Left lobe of liver (tissue), 2 donors: ENCODE measurements at places on chromosomes 2 and 18.
A peak's percentile ranks its signal among the peaks of the same experiment; 100 is the strongest.

DNA sequence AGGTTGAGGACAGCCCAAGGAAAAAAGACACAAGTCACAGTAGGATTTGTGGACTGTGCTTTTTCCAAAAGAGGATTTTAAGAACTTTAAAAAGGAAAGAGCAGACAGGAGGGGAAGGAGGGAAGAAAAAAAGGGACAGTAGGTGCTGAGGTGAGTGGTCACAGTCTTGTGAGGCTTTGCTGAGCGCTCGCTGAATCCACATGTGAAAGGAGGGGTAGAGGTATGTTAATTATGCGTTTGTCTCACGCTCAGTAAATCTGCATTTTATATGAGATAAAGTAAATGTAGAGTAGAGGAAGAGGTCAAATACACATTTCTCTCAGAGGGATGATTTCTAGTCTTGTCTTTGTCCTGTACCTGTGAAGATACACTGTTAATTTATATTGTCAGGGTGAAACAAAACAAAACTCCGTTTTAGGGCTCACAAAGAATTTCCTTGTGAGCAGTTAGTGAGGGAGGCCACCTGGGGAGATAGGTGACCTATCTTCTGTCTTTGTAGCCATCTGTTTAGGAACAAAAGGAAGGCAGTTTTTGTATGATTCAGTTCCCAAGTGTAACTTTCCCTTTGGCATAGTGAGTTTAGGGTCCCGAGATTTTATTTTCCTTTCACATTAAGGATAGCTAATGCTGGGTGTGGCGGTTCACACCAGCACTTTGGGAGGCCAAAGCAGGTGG is 25.3 kb downstream of the GNAL start:
- DNase-seq: no peak

DNA sequence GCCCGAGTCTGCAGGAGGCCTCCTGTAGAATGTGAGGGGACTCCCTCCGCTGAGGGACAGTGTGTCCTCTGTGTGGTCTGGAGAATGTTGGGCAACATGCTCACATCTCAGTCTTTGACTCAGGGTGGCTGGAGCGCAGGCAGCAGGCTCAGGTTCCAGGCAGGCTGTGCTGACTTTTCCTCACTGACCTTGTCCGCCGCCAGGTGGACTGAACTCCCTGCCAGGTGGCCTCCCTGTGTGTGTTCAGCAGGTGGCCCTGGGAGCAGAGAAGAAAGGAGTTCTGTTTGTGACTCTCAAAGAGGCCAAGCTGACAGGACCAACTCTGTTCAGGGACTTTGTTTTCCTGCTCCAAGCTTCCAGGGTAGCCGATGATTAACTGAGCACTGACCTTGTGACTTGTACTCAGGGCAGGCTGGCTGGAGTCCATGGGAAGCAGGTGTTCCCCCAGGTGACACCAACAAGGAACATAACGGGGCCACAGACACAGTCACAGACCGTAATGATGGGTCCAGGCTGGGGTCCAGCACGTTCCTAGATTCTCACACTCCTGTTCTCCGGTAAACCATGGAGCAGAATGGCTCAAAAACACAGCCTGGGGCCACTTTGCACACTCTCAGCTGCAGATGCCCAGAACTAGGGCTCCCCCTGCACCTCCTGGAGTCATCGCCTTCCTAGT is 439.8 kb downstream of the RNF144A start:
- peak; percentile 50 for DNase-seq

DNA sequence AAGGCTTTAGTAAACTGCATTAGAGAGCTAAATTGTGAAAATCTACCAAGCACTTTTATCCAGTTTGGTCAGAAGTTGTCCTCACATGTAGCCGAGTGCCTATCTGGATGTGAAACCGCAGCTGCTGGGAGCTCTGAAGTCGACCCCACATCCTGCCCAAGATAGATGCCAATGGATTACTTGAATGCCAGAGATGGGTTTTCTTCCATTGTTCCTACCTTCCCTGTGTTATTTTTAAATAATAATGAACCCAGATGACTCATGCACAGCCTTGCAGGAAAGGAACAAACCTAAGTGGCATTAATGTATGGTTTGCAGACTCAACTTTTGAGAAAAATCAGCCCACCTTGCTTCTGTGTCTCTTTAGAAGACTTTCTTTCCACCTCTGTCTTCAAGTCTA is 408.5 kb downstream of the FBXO15 start:
- DNase-seq: no peak

DNA sequence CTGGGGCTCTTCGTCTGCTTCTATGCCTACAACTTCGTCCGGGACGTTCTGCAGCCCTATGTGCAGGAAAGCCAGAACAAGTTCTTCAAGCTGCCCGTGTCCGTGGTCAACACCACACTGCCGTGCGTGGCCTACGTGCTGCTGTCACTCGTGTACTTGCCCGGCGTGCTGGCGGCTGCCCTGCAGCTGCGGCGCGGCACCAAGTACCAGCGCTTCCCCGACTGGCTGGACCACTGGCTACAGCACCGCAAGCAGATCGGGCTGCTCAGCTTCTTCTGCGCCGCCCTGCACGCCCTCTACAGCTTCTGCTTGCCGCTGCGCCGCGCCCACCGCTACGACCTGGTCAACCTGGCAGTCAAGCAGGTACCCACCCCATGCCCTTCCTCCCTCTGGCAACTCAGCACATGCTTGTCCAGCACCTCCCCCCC is 24.2 kb downstream of the STEAP3 start:
- no peak for DNase-seq

GRCh38 chr2:69997015-69997830 is 35.8 kb upstream of the ASPRV1 start:
- no peak for DNase-seq

DNA sequence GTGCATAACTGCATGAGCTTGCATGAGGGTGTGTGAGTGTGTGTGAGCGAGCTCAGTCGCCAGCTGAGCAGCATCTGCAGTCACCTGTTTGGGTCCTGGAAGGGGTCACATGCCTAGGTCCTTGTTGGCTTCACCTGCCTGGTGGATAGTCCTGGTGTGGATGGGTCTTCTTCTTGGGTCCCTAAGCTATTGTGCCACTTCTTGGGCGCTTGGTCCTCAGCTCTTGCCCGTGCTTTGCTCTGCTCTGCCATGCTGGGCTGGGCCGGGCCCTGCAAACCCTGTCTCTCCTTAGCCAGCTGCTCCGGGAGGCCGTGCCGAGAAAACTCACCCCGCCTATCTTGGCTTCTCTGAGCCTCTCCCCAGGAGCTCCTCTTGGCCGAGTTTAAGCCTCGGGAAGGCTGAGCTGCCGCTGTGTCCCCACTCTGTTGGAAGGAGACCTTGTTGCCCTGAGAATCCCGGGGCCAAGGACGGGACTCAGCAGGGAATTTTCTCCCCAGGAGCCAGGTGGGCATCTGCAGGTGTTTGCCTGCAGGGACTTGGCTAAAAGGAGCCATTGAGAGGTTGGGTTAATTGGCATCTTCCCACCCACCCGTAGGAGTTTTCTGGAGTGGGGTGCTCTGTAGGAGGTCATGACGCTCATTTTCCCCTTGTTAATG is 300.8 kb downstream of the NDUFA10 start:
- DNase-seq: peak; percentile 31

GRCh38 chr2:6139142-6139541 is 447.0 kb downstream of the SOX11 start:
- no peak for DNase-seq

GRCh38 chr2:53903011-53903410 is 43.2 kb upstream of the GPR75 start:
- DNase-seq: no peak

- DNase-seq: peak; percentile 70
These were observed 640 bp downstream of the ROCK2 start for GRCh38 chr2:11343650-11344341.

- DNase-seq: no peak
These were observed 532.9 kb upstream of the CRIM1 start for GRCh38 chr2:35822716-35823115.

GRCh38 chr18:4264347-4264791 is 190.7 kb downstream of the DLGAP1 start:
- no peak for DNase-seq

DNA sequence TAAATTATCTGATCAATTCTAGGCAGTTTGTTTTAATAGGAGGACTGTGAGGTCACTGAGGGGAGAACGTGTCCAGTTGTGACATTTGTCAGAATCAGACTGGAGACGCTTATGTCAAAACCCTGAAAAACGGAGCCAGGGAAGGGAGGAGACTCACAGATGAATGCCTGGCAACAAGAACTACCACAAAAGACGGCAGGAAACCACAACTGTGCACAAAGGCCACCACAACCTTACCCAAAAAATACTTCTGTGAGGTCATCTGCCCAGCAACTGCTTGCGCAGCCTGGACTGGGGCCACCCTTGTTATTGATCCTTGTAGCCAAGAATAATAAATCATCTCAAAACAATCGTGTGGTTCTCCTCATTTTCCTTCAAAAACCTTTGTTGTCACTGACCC is 173.0 kb upstream of the ALKAL2 start:
- no peak for DNase-seq

- DNase-seq: no peak
These were observed 13.2 kb upstream of the NCK2 start for GRCh38 chr2:105731511-105731910.

DNA sequence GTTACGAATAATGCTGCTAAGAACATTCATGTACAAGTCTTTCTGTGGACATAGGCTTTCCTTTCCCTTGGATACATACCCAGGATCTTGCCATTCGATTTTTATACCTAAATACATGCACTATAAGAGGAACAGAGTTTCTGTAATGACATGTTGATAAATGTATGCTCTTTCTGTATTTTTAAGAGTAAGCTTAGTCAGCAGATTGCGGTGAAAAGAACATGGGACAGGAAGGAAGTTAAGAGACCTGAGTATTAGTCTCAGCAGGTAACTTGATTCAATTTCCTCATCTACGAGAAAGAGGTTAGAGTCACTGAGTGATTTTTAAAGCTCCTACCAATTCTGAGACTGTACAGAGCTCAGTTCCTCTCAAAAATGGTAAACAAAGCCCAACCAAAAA is 2.6 kb upstream of the TLK1 start:
- DNase-seq: no peak

DNA sequence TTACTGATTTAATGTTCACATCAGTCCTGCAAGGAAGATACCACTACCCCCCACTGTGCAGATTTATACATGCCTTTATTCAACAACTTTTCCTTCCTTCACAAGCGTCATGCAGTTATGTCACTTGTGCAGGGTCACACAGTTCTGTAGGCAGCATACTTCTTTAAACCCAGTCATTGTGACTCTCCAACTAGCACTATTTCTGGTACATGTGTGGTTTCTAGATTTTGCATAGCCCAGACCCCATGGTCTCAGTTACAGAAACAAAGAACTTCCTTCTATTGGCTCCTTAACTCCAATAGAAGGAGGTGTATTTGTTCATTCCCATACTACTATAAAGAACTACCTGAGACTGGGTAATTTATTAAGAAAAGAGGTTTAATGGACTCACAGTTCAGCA is 333.1 kb downstream of the ZNF516 start:
- DNase-seq: no peak

GRCh38 chr2:177723235-177723634 is 330.7 kb downstream of the AGPS start:
- no peak for DNase-seq

- DNase-seq: no peak
These were observed 19.5 kb downstream of the EMX1 start for GRCh38 chr2:72936660-72937355.

- no peak for DNase-seq
These were observed 60.3 kb downstream of the FARSB start for GRCh38 chr2:222595581-222595980.

DNA sequence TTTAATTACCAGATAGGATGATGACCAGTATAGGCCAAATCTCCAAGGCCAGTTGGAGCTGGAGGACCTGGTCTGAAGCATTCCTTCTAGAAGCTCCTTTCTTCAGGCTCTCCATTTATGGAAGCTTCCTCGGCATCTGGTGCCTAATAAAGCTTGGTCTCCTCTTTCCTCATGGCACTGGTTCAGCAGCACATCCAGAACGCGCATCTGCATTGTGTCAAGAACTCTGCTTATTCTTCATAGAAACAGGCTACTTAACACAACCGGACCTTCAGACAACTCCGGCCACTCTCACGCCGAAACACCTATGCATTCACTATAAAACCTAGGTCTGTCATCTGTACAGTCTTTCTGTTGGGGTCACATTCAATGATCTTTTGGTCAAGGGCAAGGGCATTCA is 99.8 kb downstream of the COL6A3 start:
- DNase-seq: no peak

DNA sequence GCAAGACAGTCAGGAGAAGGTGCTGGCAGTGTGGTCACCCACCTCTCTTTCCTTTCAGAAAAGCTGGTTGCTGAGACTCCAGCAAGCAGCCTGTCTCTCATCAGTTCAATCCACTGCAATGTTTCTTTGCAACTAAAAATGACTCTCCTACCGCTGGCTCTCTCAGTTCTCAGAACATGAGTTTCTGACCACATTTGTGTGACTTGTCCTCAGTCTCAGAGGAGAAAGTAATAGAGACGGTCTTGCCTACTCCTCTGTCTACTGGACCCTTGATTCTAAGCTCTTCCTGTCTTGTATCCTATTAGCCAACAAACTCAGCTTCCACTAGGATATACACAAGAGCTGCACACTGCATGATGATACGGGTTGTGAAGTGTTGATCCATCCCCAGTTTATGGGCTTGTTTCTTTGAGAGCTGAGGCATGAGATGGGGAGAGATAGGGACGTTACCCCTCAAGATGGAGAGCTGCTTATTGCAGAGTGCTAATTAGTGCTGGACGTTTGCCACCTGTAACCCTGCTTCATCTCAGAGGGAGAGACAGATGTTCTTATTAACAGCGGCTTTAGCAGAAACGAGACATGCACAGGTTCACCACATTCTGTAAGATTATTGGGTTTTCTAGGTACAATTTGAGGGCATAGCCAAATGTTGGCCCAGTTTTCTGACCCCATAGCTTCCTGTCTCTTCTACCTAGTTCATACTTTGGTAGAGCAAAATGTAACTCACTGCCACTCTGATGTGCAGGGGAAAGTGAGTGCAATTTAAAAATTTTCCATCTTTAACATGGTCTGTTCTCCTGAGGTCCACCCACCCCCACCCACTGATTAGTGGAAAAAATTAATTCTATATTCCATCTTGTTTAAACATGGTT is 32.4 kb upstream of the YWHAQ start:
- no peak for DNase-seq

DNA sequence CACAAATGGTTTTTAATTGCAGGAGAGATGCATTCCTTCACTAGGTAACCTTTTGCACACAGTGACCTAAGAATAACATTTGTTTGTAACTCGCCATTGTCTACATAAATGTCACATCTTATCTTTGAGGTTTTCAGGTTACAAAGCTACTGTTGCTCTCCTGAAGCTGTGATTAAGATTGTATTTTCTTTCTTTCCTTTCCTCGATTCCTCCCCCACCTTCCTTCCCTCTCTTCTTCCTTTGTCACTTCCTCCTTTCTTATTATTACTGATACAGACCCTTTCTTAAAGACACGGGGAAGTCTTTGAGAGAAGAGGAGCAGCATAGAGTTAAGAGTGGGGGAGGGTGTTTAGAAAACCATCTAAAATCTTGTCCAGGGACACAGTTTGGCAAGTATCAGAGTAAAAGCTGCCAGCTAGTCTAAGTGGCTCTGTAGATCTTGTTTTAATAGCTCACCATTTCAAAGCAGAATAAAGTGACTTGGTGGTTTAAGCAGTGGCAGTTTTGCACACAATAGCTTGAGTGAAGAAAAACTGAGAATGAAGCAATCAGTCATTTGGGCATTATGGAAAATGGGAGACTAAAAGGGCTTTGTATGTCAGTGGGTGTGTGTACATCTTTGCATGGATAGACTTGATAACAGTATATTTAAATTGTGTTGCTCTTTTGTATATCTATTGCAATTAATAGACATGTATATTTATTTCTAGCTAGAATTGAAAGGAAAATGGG is 10.9 kb downstream of the CERS6 start:
- no peak for DNase-seq

GRCh38 chr2:240906141-240906910 is at the start of gene CROCC2:
Gene CROCC2 (plus strand): TSS chr2:240906336. CDS start chr2:240906514, 178 bp downstream.
- DNase-seq: no peak

- no peak for DNase-seq
These were observed 44.6 kb downstream of the SMAD4 start for GRCh38 chr18:51074605-51075004.
